Left colon (tissue), 2 donors: ENCODE measurements at places on chromosomes 4 and X. TPM values are rescaled to one million over a fixed set of nuclear protein-coding genes. Genes with fewer than 3 reads are reported as not detected.

Gene SSX1
- not detected for total RNA-seq

DNA sequence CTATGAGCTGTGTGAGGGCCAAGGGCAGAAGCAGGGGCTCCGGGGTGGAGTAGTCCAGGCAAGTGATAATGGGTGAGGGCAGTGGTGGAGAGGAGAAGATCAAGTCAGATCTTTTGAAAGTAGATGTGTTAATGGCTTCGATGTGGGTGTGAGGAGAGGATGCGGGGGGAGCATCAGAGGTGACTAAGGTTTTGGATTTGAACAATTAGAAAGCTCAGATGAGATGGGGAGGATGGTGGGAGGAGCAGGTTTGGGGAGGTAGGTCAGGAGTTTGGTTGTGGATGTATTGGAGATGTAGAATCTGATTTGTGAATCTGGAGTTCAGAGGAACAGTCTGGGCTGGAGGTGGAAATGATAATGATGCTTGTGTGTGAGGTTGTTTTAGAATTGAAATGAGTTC, 4.6 kb downstream of the FTSJ1 start:
- no peak for DNase-seq

GRCh38 chrX:421646-422391, 35.1 kb upstream of the PPP2R3B start:
- DNase-seq: no peak

Gene AWAT2
- total RNA-seq: not detected

- no peak for DNase-seq
Measured at GRCh38 chrX:103309860-103310554, 783 bp downstream of the BEX2 start.

Gene HDAC6
- 78.9 TPM for total RNA-seq

GRCh38 chr4:76306882-76307659, 538 bp downstream of the STBD1 start:
- peak; percentile 82 for DNase-seq

GRCh38 chr4:170170861-170171260, 81.1 kb upstream of the AADAT start:
- DNase-seq: no peak

Gene PDCL2
- total RNA-seq: not detected

GRCh38 chrX:68832516-68833447, 4.0 kb downstream of the EFNB1 start:
- no peak for DNase-seq

GRCh38 chrX:21747558-21747957, 10.4 kb downstream of the SMPX start:
- no peak for DNase-seq

- no peak for DNase-seq
Measured at GRCh38 chr4:14178421-14178820, 550.9 kb upstream of the BOD1L1 start.

DNA sequence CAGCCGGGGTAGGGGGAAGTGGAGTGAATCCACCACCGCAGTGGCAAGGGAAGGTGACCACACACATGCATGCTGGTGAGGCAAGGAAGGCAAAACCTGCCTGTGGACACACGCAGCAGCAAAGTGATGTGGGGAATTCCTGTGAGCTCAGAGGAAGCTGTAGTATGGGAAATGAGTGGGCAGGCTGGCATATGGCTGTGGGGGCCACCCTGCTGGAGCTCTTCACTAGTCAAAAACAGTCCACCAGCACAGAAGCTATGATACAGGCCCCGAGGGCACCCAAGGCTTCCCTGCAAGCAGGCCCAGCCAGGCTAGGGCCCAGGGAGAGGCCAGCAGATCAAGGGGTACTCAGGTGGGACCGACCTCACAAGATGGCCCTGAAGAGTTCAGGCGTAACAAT, 239.1 kb downstream of the CHM start:
- no peak for DNase-seq

GRCh38 chr4:48119646-48120045, 14.4 kb downstream of the TXK start:
- no peak for DNase-seq

Gene NUP62CL
- 3.7 TPM for total RNA-seq

- DNase-seq: no peak
Measured at GRCh38 chr4:75698963-75699228, 25.5 kb upstream of the USO1 start.

DNA sequence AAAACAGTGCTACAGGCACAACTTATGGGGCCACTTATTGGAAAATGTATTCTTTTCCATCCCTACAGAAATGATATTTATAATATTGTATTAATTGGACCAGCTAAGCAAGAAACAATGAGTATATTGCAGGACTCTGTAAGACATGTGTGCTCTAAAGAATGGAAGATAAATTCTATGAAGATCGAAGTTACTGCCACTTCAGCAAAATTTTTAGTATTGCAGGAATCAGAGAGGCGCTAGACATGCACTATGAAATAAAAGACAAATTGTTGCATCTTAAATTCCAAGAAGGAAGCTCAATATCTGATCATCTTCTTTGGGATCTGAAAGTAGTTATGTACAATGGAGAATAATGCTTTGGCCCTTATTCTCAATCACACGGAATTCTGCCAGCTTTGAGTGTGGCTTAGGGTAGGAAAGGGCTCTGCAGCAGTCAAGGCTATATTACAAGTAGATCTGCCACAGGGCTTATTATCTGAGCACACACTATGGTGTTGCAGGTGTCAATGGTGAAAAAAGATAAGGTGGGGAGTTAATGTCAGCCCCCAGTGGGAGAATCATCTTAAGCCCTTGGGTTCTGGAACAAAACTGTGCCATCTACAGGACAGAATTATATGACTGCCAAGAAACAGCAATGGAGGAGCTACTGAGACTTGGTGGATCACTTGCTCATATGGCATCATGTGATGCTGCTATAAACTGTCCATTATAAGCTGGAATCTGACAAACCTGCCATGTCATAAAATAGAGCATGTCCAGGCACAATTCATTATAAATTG, 334.0 kb upstream of the NDST3 start:
- no peak for DNase-seq

Gene PPP2R2C
- not detected for total RNA-seq

Gene ANOS1
- total RNA-seq: 0.34 TPM

- DNase-seq: no peak
Measured at GRCh38 chrX:53666171-53666570, 20.3 kb downstream of the HUWE1 start.

DNA sequence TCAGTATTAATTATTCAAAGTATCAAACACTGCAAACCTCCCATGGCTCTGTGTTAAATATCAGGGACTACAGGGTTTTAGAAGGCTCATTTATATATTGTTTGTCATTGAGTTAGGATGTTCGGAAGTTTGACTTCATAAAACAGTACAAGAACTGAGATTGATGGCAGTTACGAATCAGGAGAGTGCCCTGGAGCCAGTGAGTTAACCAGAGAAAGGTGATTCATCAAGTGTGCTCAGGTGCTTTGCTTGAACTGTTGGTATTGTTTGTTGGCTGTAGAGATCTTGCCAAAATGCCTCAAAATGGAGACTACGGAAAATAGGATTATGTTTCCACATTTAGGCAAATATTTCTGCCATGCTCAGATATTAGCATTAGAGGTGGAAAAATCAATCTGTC, 7.5 kb upstream of the GPR101 start:
- no peak for DNase-seq

DNA sequence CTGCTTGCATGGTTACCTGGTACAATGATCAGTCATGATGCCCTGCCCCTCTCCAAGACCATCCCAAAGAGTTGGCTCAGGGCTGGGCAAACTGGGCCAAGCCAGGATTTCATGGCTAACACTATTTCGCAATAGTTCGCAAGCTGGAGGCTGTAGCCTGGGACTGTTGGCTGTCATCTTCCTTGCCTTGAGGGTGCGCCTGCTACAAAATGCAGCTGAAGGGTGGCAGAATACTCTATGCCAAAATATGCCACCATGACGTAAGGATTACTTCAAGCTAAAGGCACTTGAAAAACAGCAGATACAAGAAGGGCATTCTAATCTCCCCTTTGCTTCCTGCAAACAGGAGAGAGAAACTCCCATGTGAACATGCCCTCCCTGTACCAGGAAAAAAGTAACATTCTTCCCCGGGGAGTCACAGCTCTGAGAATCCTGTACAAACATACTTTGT, 21.0 kb downstream of the SAT1 start:
- DNase-seq: no peak

GRCh38 chr4:120871173-120871572, 51.4 kb downstream of the PRDM5 start:
- no peak for DNase-seq

Gene SAGE1
- total RNA-seq: not detected

- DNase-seq: no peak
Measured at GRCh38 chr4:139314047-139314800, 11.9 kb upstream of the NDUFC1 start.

GRCh38 chr4:85707611-85708010, 232.7 kb downstream of the ARHGAP24 start:
- DNase-seq: no peak

DNA sequence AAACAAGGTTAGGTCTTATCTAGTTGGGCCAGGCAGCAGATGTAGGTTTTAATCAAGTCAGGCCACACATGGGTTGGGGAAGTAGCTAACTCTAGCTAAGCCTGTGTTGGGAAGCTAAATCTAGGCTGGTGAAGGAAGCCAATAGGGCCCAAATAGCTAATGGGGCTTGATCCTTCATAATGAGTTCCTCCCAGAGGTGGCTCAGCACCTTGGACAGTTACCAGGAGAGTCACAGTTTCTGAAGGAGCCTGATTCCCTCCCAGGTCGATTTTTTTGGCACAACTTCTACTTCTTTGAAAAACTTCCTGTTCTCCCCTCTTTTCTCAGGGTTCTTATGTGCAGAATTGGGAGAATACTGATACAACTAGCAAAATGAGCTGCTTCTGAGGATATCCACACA, 242.5 kb upstream of the PRPS2 start:
- DNase-seq: no peak

Gene WWC2
- 6.3 TPM for total RNA-seq

GRCh38 chrX:49292400-49293362, 10.8 kb upstream of the GAGE10 start:
- DNase-seq: no peak

Gene RPA4
- total RNA-seq: 1.5 TPM

DNA sequence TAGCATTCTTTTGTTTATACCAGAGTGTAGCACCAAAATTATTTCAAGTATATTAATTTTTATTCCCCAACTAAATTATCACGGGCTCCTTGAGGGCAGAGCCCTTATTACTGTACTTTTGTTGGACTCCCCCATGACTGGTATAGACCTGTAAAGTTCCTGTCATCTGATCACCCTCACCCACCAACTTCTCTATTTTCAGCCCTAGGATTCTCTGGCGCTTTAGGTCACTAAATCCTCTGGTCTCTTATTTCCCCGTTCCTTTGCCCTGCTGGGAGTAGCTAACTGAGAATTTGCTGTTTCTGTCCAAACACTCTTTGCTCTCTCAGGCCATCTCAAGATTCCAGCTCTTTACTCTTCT, 3.2 kb upstream of the XKRX start:
- no peak for DNase-seq

Gene F8A1
- 30.9 TPM for total RNA-seq

Gene SEC31A
- total RNA-seq: 176 TPM

- DNase-seq: no peak
Measured at GRCh38 chr4:73098016-73098415, 28.5 kb upstream of the COX18 start.

Gene ZCCHC18
- total RNA-seq: 0.24 TPM

DNA sequence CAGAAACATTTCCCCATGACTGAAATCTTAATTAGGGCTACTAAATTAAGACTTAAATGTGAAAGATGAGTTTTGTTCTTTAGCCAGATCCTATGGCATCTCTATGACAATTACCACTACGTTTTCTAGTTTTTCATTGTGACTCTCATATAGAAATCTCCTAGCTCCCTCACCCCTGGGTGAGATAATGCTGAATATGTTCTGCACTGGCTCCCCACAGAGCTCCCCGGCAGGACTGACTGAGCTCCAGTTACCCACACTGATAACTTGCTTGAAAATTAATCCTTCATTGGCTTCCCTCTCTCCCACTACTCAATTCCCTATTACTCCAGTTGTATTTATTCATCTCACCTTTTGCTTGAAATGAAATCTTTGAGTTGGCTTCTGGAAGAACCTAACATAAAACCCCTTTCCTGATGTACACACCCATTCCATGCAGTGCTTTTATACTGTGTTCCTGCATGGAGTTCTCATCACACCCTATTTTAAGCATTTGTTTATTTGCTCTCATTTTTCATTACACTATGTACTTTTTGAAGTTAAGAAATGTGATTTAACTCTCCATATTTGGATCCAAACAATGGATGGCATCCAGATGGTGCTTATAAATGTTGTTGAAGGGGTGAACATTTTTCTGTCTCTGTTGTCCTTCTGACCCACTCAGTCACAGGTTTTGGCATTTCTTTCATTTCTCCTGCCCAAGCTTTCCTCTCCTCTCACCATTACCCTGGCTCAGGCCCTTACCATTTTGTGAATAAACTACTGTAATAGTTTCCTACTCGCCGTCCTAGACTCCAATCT, 623.4 kb downstream of the SPRY1 start:
- DNase-seq: no peak

GRCh38 chrX:138270931-138271330, 440.6 kb downstream of the FGF13 start:
- DNase-seq: no peak
